ENCODE measurements at places on chromosomes 3 and 15.

DNA sequence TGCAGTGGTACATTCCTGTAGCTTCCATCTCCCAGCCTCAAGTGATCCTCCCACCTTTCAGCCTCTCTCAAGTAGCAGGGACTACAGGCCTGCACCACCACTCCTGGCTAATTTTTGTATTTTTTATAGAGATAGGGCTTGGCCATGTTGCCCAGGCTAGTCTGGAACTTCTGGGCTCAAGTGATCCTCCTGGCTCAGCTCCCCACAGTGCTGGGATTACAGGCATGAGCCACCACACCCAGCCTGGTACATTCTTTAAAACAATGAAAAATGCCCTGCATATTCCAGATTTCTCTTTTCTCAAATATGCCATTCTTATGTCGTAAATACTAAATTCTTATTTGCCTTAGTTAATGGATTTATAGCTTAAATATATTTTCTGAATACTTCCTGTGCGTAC is 581.4 kb downstream of the MECOM start:
- no peak for DNase-seq

- no peak for DNase-seq
Observed at GRCh38 chr3:30688776-30689641, 82.6 kb downstream of the TGFBR2 start.

DNA sequence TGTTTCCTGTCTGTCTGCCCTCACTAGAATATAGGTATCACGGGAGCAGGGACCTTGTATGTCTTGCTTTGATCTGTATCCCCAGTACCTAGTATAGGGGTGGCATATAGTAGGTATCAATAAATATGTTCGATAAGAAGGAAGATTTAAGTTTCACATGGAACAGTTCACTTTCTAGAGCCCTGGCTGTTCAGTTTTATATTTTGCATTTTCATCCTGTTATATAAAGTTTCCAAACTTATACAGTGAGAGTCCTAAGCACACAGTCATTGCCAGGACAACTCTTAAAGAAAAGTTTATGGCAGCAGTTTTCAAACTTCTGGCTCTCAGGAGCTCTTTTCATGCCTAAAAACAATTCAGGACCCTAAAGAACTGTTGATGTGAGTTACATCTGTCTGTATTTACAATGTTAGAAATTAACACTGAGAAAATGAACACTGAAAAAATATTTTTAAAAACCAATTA is 13.4 kb downstream of the ITPR1 start:
- DNase-seq = no peak

GRCh38 chr3:56144805-56145204 is 323.5 kb downstream of the ERC2 start:
- no peak for DNase-seq

GRCh38 chr15:51613951-51614350 is 8.6 kb downstream of the DMXL2 start:
- DNase-seq = no peak

- DNase-seq = no peak
Observed at GRCh38 chr3:113712129-113712528, 15.7 kb upstream of the USF3 start.

GRCh38 chr3:101340591-101340990 is 20.2 kb upstream of the IMPG2 start:
- DNase-seq = no peak

DNA sequence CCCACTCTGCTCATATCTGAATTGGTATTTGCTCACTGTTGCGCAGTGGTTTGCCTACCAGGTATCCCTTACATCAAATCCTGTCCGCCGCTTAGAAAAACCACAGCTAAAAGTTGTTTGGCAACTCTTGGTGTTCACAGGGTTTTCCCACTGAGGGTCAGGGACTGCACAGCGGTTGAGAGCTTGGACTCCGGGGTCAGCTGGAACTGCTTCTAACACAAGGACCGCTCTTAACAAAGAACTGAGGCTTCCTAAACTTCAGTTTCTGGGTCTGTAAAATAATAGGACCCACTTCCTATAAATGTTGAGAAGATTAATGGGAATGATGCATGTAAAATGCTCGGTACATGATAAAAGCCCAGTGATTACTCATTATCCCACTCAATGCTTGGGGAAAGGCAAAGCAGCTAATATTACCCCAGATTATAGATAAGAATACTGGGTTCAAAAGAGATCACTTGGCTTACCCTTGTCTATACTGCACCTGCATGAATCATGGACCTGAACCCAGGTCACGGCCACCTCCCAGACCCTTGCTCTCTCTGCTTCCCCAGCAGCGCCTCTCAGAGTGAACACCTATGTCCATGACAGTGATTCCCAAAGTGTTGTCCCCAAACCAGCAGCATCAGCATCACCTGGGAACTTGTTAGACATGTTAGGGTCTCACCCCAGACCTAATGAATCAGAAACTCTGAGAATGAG is 36.1 kb downstream of the LIPC start:
- DNase-seq = no peak
